ENCODE measurements at places on chromosomes 2 and 18.

- DNase-seq = no peak
Observed at GRCh38 chr18:74731097-74731496, 133.4 kb downstream of the ZNF407 start.

DNA sequence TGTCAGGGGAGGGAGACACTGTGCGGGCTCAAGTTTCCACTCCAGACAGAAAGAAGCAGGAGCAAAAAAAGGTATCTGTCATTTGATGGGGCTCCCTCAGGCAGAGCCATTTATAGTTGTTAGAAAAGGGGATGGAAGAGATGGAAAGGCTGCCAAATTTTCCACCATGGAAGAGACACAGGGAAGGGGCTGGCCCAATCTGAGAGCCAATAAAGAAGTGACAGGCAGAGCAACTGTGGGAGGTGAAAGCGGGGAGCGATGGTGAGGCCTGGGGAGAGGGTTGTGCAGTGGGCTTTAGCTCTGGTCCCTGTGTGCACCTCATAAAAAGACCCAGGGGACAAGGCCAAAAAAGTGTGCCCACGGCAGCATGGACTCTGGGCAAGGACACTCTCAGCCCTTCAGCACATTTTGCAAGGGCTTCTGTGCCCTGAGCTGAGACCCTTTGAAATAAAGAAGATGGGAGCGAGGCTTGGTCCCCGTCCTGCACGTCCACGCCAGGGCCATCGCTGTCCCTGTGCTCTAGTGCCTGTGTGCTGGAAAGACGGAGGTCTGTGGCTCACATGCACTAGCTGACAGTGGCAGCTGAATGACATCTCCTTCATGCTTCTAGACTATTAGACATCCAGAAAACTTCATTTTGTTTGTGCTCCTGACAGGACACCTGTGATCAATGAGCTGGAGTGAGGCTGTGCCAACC, 456.7 kb upstream of the HS6ST1 start:
- no peak for DNase-seq

- no peak for DNase-seq
Observed at GRCh38 chr2:207304761-207305160, 139.0 kb upstream of the KLF7 start.

DNA sequence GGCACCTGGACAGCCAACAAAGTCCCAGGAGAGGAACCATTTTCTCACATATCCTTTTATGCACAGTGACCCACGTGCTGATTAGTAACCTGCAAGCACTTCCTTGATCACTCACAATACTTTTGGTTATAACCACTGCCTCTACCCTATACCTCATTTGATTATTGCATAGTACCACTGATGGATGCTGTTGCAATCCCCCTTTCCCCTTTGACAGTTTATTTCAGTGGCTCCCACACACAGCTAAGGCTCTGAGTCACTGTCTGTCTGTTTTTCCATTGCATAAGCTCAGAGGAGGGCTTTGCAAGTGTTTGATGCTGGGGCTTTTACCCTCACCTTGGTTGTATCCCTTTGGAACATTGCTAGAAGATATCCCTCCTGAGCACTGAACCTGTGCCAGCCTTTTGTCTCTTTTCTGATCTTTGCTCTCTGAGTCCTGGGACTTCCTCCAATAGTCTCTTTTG, 101.7 kb upstream of the RBBP8 start:
- DNase-seq = no peak

- DNase-seq = no peak
Observed at GRCh38 chr2:8144785-8145184, 537.1 kb upstream of the ID2 start.

- no peak for DNase-seq
Observed at GRCh38 chr18:75293591-75293990, 83.0 kb downstream of the TSHZ1 start.

DNA sequence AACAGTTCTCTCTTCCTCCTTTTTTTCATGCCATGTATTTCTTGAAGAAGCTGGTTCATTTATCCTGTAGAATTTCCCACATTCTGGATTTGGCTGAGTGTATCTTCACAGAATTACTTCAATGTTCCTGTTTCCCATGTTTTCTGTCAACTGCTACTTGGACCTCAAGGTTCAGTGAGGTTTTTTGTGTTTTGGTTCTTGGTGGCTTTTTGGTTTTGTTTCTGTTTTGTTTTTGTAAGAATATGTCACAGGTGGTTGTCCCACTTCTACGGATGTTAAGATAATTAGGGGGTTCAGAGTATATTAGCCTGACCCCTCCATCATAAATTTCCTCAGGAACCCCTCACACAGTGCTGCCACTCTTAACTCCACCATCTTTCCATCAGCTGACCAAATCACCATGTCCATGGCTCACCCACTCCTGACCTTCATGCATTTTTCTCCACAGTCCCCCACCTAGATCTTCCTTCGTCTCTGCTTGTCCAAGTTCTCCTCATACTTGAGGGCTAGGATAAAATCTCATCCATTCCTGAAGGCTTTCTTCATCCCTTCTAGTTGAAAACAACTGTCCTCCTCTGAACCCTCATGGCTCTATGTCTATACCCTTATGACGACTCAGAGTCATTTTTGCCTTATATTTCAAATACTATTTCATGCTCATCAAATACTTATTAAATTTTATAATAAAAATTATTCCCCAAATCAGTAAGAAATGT, 40.4 kb downstream of the PLEKHM3 start:
- no peak for DNase-seq

- DNase-seq = no peak
Observed at GRCh38 chr2:220980966-220981675, 591.0 kb downstream of the EPHA4 start.

DNA sequence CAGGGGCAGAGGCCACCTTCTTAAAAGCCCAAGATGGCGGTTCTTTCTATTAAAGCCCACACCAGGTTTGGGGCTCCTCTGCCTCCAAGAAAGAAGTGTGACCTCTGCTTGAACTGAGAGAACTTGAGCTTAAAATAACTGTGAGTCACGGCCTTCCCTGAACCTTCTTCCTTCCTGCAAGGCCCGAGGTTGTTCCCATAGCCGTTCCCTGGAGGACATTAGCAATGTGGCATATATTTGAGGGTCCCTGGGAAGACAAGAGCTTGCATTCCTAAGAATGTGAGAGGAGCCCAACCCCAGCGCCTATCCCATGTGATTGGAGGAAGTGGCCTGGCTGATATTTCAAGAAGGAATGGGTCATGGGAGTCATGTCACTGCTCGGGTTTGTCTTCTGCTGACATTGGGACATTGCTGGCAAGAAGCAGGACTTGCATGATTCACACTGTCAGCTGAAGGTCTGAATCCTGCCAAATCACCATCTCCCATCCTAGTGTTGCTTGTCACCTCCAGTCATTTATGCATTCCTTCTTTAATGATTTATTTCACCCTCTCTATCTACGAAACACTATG, 168.1 kb downstream of the TRIB2 start:
- DNase-seq = no peak

DNA sequence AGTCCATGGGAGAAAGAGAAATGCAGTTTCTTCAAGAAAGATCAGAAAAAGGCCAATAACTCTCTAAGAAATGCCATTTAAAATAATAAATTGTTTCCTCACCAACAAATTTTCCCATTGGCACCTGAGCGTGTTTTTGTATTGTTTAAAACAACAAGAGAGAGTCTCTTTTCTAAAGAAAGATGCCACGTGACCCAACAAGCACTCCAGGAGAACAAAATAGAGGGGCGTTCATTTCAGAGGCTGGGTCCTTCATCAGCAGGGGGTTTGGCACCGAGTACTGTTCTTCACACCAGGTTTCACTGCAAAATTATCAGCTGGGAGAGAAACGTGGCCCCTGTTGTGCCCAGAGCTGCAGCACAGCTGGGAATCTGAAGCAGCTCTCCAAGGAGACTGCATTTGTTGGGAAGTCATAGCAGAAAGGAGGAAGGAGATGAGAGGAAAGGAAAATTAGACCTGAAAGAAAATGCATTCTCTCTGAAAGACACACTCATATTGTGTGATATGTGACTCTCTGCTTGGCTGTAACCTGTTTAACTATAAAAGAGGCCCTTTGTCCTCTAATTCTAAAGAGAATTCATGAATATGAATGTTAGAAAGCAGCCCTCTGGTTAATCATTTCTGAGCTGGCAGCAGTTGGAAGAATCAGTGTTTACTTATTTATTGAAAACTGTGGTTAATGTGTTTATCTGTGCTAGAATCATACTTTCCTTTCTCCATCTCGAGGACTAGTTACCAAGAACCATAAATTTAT, 205.3 kb upstream of the CDH20 start:
- no peak for DNase-seq

GRCh38 chr2:236177604-236177966, 9.4 kb upstream of the GBX2 start:
- peak; percentile 68 for DNase-seq

DNA sequence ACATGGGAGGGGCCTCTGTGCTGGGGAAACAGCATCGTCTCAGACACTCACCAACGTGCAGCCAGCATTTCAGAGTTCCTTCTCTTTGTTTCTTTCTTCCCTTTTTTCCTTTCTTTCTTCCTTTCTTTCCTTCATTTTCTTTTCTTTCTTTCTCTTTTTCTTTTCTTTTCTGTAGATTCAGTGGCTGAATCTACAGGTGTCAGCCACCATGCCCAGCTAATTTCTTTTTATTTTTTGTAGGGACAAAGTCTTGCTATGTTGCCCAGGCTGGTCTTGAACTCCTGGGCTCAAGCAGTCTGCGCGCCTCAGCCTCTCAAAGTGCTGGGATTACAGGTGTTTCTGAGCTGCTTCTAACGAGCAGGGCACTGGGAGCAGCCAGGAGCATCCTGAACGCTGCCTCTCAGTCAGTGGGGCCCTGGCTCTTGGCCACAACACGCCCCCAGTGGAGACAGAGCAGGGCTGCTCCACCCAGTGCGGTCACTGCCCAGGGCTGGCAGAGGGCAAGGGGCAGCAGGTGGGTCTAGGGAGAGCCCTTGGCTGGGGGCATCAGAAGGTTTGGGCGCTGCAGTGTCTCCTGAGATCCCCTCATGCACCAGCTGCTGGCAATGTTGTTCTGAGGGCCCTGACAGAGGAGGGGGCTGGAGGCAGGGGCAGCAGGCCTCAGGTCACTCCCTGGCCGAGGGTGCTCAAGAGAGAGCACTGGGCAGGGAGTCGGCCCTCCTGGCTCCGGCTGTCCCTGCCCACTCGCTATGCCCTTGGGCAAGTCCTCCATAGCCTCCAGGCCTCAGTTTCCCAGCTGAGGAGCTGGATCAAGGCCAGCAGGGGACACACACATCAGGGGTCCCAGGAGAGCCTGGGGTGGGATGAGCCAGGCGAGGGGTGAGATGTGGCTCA, 4.7 kb upstream of the KLHL30 start:
- DNase-seq = no peak

GRCh38 chr2:67039517-67040103, 357.5 kb upstream of the ETAA1 start:
- DNase-seq = no peak

- DNase-seq = no peak
Observed at GRCh38 chr2:182117196-182117595, 131.5 kb downstream of the PPP1R1C start.

DNA sequence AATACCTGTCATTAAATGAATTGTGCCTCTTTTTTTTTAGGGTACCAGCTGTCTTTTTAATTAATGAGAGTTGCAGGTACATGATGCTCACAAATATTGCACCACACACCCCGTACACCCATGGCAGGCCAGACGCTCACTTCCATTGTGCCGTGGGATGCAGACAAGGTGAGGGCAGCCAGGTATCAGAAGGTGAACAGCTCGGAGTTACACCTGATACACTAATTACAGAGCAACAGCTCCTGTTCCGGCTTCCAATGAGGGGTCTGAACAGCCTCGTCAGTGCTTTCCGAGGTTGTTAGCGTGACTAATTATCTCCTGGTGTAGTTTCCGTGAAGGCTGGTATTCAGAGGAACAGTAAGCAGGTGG, 442.8 kb downstream of the ZNF516 start:
- no peak for DNase-seq

- DNase-seq = no peak
Observed at GRCh38 chr2:190887089-190887488, 6.5 kb downstream of the GLS start.

- no peak for DNase-seq
Observed at GRCh38 chr2:171811245-171811628, 82.8 kb downstream of the SLC25A12 start.

GRCh38 chr18:3454365-3455089, 4.6 kb downstream of the TGIF1 start:
- peak; percentile 20 for DNase-seq

- DNase-seq = peak; percentile 70
Observed at GRCh38 chr2:196170213-196170605, 1.2 kb downstream of the STK17B start.

- no peak for DNase-seq
Observed at GRCh38 chr2:2563309-2563860, 232.3 kb upstream of the MYT1L start.

- DNase-seq = no peak
Observed at GRCh38 chr2:132676999-132677398, 7.0 kb upstream of the LYPD1 start.
